IPS DF 19.7 (cell line): ENCODE measurements at places on chromosomes 6 and 20.

DNA sequence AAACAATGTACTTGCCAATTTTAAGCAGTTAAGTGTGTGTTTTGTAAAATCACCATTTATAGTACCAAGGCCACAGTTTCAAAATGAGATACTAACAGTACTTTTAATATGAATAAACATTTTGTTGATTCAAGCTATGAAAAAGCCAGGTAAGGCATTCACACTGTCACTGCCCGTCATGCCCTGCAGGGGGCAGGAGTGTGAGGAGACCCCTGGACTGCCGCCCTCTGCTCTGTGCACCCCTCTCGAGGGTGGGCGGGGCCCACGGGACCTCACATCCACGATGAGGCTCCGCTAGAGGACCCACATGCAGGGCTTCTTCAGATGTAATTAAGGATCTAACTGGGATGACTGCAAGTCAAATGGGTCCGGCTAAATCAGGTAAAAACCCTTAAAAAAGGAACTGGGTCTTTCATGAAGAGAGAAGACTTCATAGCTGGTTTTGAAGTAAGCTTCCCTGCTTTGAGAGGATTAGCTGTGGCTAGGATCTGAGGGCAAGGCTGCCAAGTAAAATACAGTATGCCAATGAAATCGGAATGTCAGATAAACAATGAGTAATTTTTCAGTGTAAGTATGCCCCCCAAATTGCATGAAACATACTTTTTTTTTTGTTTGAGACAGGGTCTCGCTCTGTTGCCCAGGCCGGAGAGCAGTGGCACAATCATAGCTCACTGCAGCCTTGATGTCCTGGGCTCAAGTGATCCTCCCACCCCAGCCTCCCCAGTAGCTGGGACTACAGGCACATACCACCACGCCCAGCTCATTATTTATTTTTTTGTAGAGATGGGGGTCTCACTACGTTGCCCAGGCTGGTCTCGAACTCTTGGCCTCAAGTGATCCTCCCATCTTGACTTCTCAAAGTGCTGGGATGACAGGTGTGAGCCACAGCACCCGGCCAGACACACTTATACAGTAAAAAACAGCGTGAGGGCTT, 18.7 kb downstream of the DIDO1 start:
- no peak for DNase-seq

DNA sequence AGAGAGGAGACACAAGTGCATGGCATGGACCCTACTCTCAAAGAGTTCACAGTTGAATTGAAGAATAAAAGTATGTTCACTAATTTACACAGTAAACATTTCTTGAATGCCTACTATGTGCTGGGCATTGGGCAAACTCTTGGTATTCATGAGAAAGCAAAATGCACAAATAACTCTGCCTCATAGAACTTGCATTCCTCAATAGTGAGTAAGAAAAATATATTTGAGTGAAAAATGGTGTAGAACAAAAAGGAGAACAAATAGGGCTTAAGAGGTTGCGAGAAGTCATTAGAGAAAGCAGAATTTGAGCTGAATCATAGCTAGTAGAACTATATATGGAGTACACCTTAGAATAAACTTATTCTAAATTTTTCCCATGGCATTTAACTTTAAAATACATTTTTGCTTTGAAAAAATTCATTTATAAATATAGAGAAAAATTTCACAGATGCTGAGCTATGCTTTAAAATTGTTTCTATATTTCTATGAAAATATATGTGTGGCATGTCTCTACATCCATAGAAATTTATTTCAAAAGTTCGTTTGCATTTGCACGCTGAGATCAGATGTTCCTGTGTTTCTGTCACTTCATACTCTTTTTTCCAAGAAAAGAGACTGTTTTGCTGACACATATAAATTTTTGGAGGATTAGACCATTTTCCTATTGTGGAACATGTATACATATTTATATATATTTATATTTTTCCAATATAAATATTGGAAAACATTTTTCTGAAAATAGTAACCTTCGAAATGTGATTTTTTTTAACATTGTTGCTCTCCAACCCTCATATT, 236.1 kb downstream of the KCNQ5 start:
- DNase-seq: no peak

GRCh38 chr6:145798530-145798929, 16.1 kb downstream of the FBXO30 start:
- DNase-seq: no peak

DNA sequence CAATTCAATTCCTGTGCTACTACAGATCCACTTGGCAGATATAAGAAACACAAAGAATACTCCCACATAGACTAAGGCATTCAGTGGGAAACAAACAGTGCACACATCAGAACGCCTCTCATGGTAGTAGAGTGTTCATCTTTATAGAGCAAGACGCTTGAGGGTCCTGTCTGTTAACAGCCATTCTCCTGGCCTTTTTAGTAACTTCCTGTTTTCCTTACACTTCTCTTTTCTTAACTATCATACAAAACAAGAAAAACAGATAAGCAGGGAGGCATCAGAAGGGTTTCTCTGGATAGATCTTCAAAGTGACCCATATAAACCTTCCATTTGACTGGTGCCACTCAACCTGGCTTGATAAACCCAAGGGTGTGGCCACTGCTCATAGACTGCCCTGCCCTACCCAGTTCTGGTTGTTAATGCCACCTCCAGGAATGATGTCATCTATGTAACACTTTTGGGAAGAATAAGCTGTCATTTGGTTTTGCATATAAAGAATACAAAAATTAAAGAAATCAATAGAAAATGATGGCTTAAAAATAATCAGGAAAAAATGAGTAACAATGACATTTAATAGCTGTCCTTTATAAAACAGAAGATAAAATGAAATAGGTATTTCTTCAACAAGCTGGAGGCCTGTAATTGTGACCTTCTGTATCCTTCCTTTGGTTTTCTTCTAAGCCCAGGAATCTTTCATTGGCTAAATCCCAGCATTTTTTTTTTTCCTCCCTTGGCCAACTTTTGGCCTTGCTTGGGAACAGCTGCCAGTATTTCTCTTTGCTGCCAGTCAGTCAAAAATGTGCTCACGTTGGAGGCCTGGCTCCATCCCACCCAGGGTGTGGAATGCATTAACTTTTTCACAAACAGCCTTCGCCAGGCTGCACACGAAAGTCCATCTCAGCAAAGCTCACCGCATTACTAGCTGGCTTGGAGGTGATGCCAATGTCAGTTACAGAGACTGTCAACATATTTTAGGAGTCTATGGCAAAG, 103.5 kb downstream of the GJA10 start:
- DNase-seq: no peak

DNA sequence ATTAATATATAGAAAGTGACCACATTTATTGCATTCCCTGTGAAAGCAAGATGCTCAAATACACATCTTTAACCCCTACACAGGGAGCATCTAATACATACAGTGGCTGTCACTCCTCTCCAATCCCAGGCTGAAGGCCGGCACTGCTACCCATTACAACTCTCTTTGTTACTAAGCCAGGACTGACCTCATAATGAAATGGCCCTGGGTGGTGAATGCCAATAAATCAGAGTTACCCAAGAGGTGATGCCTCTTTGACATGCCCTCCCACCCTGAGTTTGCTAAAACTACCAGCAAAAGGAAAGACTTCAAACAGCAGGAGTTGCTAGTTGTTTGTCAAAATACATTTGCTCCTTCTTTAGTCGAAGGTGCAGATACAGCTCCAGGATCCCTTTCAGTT, 214.2 kb downstream of the FOXA2 start:
- DNase-seq: no peak

GRCh38 chr6:138691595-138692057, 81.9 kb upstream of the CCDC28A start:
- no peak for DNase-seq

- DNase-seq: no peak
Measured at GRCh38 chr6:25181923-25182322, 97.3 kb upstream of the CARMIL1 start.

DNA sequence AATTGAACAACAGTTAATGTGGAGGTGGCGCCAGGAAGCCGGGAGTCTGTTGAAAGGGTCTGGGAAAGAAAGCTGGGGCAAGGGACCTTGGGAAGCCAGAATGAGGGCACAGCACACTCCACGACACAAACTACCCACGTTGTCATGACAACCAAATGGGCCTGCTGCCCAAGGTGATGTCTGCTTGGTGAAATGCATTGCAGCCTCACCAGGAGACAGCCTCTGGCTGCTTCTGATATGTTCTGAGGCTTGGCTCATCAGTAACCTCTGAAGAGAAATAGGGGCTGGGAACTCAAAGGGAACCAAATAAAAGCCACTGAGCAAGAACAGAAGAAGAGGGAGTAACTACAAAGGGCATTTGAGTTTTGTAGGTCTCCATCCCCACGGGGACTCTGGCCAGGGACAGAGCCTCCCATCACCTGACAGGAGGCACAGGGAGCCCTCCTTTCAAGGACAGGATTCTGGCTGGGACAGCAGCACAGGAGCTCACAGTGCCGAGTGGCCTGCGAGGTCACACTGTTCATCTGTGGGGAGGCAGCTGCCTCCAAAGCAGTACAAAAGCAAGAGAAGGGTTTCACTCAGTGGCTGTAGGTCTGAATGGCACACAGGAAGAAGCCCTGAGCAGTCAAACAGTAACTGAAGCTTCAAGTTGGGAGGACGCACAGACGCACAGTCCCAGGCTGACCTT, 44.6 kb upstream of the KCNK16 start:
- no peak for DNase-seq

DNA sequence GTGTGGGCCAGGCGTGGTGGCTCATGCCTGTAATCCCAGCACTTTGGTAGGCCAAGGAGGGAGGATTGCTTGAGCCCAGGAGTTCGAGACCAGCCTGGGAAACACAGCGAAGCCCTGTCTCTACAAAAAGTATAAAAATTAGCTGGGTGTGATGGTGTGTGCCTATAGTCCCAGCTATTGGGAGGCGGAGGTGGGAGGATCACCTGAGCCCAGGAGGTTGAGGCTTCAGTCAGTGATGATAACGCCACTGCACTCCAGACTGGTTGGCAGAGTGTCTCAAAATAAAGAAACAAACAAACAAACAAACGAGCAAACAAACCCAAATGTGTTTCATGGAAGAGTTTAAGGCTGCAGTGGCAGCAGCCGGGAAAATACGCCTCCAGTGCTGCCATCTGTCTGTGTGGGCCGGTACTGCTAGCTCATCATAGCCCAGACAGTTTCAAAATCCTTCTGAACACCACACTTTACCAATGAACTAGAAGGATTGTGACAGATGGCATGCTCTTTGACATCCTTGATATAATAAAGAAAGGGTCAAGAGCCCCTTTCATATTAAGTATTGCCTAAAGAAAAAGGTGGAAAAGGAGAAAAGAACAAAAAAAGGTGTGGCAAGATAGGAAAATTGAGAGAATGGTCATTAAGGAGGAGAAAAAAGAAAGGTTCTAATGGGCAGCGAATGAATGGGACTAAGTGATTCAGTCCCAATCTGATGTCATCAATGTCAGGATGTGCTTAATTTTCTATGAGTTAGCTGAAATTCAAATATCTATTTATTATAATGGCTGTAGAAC, 298.6 kb downstream of the SYNE1 start:
- DNase-seq: no peak

GRCh38 chr6:156816505-156816904, 39.3 kb downstream of the ARID1B start:
- DNase-seq: no peak

- no peak for DNase-seq
Measured at GRCh38 chr6:44151348-44152108, 7.1 kb upstream of the CAPN11 start.

DNA sequence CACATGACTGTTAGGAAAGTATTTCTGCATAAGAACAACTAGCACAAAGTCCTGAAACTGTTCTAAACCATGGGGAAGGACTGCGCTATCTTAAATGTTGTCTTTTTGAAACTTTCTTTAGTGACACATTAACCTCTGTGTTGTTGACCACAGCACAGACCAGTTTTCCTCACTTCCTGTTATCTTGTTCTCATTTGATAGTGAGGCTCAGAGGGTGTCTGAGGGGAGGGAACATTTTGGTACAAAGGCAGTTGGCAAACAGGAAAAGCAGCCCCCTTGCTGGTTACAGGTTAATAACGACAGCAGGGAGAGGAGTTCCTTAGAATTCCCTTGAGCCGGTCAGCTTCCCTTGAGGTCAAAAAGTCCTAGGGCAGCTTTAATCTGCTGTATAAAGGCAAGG, 143.5 kb upstream of the BMP2 start:
- no peak for DNase-seq

GRCh38 chr6:36419310-36419709, 23.3 kb downstream of the PXT1 start:
- DNase-seq: no peak

DNA sequence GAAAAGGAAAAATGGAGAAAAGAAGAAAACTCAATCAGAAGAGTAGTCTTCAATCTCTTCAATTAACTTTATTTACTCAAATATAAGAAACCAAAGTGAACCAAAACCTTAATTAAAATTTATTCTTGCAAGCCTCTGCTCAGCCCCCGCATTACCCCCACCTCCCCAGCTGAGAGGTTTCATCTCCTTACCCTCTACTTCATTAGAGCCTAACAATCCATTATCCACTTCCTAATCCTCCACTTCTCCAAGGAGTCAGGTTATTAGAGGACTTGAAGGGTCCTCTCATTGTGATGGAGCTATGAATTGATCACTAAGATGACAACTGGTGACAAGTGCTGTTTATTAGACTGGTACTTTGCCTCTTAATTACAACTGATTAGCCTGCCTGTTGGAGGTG, 956.5 kb downstream of the TFAP2A start:
- no peak for DNase-seq

GRCh38 chr6:39843305-39844020, 51.3 kb downstream of the DAAM2 start:
- no peak for DNase-seq

GRCh38 chr20:19758133-19758500, at the start of gene RIN2:
TSS of gene RIN2 (plus strand) at chr20:19758258. CDS start at chr20:19889602, 131,344 bp downstream.
- no peak for DNase-seq

- DNase-seq: no peak
Measured at GRCh38 chr6:110650755-110651154, 164.5 kb downstream of the CDK19 start.

DNA sequence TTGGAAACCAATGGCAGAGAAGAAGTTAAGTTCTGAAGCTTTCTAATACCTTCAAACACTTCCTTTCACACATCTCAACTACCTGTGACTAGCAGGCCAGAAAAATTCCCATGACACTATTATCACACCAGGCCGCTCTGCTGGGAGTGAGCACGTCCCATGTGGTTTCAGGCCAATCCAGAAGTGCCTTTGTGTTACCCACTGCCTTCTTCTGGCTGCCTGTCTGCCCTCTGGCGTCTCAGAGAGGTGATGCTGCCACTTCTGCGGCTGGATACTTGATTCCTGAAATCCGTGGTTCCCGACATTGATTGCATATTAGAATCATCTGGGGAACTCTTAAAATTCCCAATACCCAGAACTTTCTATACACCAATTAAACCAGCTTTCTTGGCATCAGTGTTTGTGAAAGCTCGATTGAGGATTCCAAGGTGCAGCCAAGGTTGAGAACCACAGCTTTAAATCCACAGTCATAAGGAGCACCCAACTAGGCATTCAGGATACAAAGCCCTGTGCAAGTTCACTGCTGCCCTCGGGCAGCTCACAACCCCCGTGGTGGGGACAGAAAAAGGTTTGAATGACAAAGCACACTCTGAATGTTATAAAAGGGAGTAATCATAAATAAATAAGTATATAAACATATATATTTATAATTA, 65.6 kb downstream of the STMND1 start:
- DNase-seq: peak; percentile 63

GRCh38 chr6:95837890-95838289, 177.9 kb upstream of the FUT9 start:
- DNase-seq: no peak

GRCh38 chr6:114364301-114364700, 21.5 kb upstream of the HS3ST5 start:
- DNase-seq: no peak
